ENCODE measurements at places on chromosomes 2 and 18.

- DNase-seq, result no peak
These were observed 2.0 kb downstream of the ZNF638 start for GRCh38 chr2:71333619-71334018.

DNA sequence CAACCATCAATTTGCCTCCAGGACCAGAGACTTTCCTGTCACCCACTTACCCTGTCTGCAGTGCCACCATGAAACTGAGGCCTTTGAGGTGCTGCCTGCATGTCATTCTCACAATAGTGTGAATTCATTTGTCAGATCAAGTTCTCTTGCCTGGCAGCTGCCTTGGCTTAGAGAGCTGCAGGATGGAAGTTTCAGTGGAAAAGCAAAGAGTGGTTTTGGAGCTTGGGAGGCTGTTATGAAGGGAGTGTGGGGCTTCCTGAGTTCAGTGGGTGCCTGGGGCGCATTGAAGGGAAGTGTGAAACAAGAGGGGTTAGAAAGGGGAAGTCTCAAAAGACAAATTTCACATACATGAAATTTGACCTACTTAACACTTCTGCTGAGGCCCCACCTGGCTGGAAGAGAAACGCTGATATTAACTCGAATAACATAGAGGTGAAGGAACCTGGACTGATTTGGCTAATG is 7.9 kb upstream of the LBH start:
- no peak for DNase-seq

GRCh38 chr2:98932164-98932563 is 3.9 kb downstream of the CRACDL start:
- no peak for DNase-seq

DNA sequence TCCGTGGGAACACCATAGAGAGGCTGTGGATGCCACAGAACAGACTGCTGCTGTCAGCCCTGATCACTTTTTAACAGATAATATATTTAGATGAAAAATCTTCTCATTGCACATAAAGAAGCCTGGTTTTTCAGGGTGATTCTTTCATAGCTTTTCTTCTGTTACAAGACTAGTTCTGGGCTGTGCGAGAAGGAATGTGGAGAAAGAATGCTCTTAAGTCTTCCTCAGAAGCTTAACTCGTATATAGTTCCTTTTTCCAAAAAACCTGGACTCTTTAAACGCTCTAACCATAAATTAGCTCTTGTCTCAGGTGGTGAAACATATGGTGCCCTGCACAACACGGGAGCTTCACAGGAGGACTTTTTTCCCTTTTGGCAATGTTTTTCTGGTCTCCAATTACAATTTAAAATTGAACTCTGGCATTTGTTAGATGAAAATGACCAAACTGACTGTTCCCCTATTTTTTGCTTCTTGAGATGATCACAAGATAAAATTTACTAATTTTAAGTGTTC is 125.9 kb upstream of the SMAD7 start:
- no peak for DNase-seq

- no peak for DNase-seq
These were observed 56.6 kb downstream of the CTDP1 start for GRCh38 chr18:79736230-79736629.

DNA sequence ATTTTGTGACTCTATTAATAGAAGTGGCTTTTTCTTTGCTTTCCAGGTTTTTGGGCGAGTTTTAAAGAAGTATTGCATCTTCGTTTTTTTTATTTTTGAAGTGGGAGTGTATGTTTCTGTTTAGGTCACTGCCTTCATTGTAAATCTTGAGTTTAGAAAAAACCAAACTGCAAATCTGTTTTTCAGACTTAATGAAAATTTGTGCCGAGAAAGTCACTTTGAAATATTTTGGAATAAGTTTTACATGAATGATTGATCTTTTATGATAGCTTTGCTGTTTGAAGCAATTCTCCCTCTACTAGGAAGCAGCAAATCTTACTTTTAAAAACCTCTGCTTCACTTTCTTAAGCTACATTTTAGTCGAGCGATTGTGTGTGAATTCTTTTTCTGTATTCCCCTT is 2.2 kb downstream of the SMAD4 start:
- no peak for DNase-seq

DNA sequence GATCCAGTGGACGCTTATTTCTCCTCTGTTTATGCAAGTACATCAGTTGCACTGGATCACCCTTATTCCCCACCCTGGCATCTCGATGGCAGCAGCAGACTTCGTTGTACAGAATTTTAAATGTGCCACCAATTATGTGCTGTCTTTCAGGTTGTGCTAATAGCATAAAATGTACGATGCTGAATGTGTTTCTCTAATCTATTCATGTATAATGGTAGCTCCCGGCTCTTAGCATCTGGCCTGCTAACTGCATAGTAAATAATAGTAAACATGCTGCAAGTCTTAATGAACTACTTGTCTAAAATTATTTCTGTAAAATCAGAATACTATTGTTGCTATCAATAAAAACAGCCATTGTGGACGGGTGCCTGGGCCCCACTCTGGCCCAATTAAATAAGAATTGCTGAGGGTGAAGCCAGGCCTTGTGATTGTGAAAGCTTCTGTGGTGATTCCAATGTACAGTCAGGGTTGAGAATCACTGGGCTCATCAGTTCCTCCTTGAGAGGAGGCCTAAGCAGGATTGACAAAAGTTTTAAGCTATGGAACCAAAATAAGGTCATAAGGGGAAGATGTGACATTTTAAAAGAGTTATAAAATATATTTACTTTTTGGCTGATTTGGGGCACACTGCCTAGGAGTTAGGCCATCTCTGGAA is 14.4 kb upstream of the MYO3B start:
- no peak for DNase-seq

All from HFF-Myc (cell line).